Left cardiac atrium (tissue), 4 donors: ENCODE measurements at places on chromosomes 13 and 19. TPM values are rescaled to one million over a fixed set of nuclear protein-coding genes. Genes with fewer than 3 reads are reported as not detected.

The PPFIA3 gene
- 11.5 TPM for total RNA-seq

The SPRED3 gene
- total RNA-seq = 3.2 TPM

DNA sequence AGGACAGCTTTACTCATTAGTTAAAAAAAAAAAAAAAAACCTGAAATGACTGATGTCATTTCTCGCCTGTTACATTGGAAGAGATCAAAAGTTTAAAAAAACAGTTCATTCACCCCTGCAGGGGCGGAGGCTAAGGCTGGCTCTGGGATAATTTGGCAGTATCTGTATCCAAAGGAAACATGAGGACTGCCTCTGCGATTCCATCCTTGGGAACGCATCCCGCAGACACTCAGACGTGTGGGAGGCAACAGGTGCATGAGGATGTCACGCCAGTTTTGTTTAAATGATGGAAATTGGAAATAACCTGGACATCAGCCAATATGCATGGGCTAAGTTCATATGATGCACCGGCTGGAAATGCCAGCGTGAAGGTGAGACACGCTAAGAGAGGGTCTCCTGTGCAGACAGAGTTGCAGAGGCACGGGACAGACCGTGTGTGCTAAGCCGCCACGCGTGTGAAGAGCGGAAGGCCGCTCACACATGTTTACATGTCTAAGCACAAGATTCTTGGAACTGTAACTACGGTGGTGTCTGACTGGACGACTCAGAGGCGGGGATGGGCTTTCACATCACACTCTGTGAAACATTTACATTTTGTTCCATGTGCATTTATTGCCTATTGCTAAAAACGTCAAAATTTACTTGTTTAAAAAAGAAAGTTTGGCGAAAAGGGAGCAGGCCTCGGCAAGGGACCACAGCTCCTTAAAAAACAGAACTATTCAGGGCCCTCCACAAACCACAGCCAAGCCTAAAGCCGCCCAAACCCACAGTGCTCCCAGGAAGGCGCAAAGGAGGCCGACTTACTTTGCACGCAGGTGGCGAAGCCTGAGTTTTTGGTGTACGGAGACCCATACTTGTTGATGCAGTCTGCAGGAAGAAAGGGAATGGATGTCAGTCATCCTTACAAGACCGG is 17.9 kb downstream of the GAS6 start:
- peak; percentile 26 for DNase-seq

DNA sequence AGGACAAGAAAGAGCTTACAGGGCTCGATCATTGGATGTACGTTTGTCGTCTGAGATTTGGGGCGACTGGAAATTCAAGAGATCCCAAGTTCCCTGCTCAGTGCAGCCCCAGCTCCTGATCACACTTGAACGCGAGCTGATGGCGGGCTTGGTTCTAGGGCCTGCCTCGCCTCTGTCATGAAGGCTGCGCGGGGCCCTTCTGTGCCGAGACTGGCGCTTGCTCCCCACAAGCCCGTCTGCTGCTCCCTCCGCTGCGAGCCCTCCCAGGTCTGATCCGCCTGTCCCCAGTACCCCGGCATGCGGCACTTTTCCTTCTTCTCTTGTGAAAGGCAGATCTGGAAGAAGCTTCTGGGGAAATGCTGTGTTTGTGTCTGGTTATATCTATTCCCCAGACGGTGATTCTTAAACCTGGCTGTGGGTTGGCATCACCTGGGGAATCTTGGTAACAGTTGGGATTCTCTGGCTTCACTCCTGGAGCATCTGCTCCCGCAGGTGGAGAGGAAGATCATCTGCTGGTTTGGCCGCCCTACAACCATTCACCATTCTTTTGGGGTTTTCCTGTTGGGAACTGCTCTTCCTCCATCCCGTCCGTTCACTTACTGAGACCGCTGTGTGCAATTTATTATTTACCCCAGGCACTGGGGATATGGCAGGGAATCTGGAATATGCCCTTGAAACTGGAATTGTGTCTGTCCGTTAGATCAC is 43.6 kb downstream of the SIPA1L3 start:
- DNase-seq = no peak

- DNase-seq = no peak
Measured at GRCh38 chr19:32901504-32902161, 32.1 kb upstream of the SLC7A9 start.

GRCh38 chr13:67298297-67298696 is 68.2 kb upstream of the PCDH9 start:
- no peak for DNase-seq

GRCh38 chr13:100789481-100789880 is 114.9 kb upstream of the TMTC4 start:
- no peak for DNase-seq

DNA sequence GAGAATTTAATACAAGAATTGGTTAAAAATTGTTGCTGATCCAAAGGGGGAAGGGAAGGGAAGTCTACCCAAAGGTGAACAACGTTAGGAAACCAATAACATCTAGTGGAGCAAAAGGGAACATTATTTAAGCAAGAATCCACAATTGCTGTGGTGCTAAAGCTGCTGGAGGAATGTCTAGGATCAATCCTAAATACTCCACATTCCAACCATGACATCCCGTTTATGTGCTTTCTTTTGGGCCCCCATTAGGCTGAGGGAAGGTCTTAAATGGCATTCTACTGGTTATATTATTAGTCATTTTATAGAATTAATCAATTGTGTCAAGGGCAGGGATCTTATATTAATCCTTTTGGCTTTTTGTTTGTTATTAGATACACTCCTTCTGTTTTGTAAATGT is 39.9 kb upstream of the VWA8 start:
- DNase-seq = no peak

The AP1M2 gene
- 0.55 TPM for total RNA-seq

DNA sequence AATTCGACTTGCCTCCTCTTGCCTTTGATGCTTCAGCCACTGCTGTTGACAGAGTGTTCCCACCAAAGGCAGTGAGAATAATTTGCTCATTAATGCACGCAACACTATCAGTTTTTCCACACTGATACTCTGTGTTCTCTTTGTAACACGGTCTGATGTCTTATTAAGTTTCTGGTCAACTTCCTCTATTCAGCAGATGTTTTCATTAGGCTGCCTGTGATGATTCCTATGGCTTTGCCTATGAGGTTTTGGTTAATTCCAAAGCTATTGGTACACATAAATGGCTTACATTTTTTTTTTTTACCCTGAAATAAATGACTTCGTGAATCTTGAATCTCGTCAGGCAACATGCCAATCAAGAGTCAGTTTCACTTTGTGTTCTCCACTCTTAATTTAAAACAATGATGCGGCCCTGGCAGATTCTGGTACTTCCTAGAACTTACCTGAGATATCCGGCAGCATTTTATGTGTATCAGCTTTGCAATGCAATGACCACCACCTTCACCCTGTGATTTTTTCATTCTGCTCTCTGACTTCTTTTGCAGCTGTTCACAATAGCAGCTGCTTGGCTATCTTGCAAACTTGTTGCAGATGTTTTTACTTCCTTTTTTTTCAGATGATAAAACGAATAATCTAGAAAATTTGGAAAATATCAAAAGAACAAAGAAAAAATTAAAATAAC is 27.5 kb upstream of the KL start:
- no peak for DNase-seq

The PSG1 gene
- not detected for total RNA-seq

DNA sequence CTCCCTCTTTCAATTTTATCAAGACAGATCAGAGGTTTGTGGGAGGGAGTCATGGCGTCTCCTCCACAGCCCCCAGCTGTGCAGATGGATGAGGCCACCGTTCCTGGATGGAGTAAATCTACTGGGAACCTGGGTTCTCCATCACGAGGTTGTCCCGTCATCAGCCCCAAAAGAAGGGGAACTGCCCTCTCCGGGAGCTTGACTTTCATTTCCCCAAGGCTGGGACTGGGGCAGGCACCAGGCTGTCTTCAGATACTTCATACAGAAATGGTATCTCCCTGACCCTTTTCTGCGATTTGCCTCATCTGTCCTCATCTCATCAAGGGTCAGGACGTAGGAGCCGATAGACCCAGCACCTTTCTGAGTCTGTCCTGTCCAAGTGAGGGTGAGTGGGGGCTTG is 9.8 kb downstream of the LILRB2 start:
- DNase-seq = no peak

The SIGLEC12 gene
- 1.1 TPM for total RNA-seq

DNA sequence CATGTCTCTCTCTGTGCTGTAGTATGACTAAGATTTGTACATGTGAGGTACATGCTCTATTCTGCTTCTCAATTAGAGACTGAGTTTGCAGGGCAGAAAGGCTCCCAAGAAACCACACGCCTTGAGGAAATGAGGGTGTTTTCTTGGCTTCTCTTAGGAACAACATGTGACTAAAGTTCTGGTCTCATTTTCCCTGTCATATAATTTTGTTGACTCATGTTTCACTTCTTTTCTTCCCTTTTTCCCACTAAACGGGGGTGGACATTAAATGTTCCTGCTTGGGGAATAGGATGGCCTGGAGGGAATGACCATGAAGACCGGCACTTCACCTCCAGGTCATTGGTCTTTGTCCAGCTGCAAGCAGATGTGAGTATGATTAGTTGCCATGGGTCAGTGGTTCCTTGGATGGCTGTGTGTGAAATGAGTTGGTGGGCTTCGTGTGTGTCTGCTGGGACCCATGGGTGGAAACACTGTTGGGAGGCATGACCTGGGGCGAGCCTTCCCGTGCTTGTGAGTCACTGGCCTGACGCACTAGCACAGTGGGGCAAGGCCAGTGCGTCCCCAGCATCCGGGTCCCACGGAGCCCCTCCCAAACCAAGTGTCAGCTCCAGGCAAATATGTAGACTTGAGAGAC is 56.6 kb downstream of the COL4A1 start:
- peak; percentile 75 for DNase-seq

- DNase-seq = no peak
Measured at GRCh38 chr13:113902481-113902880, 38.6 kb upstream of the GAS6 start.

The GNG14 gene
- not detected for total RNA-seq

DNA sequence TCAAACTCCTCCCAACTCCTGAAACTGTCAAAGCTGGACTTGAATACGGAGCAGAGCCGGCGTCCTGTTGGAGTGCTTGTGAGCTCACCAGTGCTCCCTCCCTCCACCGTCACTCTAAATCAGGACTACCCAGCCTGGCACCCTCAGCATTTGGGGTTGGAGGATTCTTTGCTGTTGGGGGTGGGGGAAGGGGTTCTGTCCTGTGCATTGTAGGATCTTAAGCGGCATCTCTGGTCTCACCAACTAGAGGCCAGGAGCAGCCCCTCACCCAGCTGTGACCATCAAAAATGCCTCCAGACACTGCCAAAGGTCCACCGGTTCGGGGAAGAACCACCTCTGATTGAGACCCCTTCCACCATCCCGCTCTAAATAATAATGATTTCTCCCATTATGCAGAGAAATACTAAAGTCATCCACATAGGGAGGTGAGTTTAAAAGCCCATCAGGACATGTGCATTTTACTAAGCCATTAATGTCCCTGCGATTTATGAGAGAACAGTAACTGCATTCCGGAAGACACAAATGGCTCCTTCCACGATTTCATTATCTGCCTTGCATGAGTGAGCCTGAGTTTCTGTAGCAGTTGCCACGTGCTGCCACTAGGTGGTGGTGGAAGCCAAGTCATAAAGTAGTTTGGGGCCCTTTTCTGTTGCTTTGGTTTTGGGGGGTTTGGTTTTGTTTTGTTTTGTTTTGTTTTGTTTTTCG is 16.1 kb upstream of the USP29 start:
- peak; percentile 49 for DNase-seq

The LRRC8E gene
- total RNA-seq = 1.7 TPM

The SIAH3 gene
- total RNA-seq = not detected

- no peak for DNase-seq
Measured at GRCh38 chr13:38635030-38635429, 51.8 kb upstream of the FREM2 start.

The LGALS14 gene
- not detected for total RNA-seq

DNA sequence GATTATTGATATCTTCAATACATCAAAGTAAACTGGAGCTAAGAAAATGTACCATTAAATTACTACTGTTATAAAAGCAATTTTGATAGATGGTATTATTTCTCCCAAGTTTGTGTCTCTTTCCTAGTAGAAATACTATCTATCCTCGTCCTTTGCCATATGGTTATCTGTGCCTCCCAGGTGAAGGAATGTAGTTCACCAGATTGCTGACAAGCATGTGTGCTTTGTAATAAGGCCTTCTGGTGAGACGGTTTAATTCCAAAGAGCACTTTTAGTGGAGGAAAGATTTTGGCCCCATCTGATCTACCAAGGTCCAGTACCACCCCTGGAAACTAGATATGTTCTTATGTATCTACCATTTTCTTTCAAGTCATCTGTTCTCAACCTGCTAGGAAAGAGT is 243.6 kb downstream of the DLEU7 start:
- DNase-seq = no peak

The KIR3DL2 gene
- not detected for total RNA-seq

DNA sequence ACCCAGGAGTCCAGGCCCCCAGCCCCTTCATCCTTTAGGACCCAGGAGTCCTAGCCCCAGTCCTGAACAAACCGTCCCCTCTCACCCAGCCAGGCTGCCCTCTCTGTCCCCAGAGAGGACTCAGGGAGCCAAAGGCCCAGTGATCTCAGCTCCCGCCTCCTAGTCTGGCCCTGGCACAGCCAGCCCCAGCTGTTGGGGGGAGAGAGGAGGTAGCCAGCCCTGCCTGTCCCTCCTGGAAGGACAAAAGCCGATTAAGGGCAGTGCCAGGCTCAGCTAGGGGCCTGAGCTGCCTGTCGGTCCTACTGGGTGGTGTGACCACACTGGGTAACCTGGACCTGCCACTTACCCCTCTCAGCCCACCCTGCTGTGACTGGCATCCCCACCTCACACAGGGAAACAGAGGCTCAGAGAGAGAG is 14.5 kb downstream of the LIPE start:
- no peak for DNase-seq

DNA sequence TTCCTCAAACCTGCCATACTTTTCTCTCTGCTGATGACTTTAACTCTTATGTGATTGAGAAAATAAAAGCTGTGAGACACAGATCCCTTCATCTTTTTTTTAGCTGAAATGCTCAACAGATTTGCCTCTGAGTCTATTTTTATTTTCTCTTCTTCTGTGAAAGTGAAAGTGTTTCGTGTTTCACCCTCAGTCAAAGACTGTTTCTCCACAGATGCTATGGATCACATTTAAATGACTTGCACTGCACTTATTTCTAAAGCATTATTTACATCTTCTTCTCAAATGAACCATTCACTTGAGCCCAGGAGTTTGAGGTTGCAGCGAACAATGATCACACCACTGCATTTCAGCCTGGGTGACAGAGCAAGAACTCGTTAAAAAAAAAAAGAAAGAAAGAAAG is 890.1 kb upstream of the PCDH20 start:
- no peak for DNase-seq

- no peak for DNase-seq
Measured at GRCh38 chr13:51726446-51727193, 77.3 kb downstream of the DHRS12 start.

GRCh38 chr13:45704211-45704739 is 2.2 kb downstream of the CBY2 start:
- DNase-seq = no peak

DNA sequence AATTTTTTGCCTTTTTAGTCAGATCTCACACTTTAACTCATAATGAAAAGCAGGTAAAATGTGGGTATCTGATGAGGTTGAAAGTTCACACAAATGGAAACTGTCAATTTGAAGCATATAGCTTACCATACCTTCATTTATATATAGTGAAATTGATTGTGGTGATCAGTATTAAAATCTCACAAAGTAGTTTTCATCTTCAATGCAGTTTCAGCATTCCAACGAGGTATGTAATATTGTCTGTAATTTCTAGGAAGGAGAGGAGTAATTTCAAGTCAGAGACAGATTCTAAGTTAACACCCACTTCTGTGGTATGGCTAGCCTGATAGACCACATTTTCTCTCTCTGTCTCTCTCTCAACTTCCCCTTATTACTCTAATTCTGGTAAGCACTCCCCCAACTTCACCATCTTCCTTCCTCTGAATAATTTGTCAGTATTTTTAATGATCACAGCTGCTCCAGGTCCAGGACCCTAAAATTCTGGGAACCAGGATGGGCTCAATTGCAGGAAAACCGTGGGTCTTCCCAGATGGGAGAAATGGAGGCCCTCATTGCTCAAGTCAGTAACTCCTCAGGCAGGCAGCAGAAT is 455.7 kb downstream of the FGF9 start:
- no peak for DNase-seq
